ENCODE measurements at places on chromosomes 13 and 19.

DNA sequence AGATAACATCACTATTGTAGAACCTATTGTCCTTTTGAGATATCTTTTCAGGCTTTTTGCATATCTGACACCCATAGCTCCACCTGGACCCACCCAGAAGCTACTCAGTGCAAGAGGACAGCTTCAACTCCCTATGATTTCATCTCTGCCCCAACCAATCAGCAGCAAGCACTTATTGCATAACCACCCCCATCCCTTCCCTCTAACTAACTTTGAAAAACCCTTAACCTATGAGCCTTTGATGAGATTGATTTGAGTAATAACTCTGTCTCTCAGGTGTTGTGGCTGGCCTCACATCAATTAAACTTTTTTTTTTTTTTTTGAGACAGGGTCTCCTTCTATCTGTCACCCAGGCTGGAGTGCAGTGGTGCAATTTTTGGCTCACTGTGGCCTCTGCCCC is 13.4 kb upstream of the MTRF1 start:
- no peak for DNase-seq

- no peak for DNase-seq
Measured at GRCh38 chr13:46908501-46908900, 11.6 kb upstream of the HTR2A start.

GRCh38 chr19:17577457-17578097 is 22.1 kb downstream of the COLGALT1 start:
- no peak for DNase-seq

DNA sequence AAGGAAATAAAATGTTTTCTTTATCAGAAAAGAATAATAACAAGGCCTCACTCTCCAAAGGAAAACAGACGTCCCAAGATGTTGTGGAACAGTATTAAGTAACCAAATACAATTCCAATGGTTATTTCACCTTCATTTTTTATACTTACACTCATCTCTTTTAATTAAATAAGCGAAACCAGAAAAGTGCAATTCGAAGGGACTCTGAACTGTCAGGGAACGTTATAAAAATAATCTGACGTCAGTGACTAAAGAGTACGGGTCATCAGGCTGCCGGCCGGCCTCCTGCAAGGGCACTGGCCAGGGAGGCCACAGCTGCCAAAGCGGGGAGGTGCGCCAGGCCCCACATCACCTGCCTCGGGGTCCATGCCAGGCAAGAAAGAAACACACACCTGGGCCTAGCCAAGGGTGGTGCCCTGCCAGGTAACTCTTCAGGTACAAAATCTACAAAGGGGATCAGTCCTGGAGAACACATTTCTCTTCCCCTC is 61.2 kb downstream of the CDADC1 start:
- DNase-seq, result no peak

DNA sequence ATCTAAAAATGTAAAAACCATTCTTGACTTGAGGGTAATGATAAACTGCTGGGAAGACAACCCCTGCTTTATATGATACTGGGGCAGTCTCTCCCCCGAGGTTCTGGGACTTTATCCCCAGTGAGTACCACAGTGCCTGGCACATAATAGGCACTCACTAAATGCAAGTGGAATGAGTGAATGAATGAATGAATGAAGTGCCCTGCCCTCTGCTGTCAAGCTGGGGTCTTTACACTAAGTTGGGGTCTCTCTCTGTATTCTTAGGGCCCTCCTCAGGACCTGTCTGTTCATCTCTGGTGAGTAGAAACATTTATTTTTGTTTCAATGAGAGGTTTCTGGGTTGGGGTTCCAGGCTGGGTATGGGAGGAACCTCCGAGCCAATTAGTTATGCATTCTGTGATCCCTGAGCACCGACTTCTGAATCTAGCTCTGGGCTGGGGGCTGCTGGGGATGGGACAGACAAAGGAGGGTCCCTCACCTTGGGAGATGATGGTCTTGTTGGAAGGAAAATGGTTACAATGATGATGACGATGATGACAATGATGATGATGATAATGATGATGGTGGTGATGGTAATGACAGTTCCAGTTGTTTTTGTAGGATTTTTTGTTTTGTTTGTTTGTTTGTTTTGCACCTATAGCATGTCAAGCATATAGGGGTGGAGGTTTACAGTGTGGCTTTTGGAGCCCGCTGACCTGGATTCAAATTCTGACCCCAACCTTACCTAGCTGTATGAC is 44.3 kb upstream of the ADGRE1 start:
- no peak for DNase-seq

GRCh38 chr19:47694466-47695273 is 18.6 kb upstream of the EHD2 start:
- DNase-seq, result no peak

GRCh38 chr13:49830721-49831120 is 38.2 kb upstream of the KPNA3 start:
- no peak for DNase-seq

GRCh38 chr19:932648-933552 is 7.1 kb downstream of the ARID3A start:
- no peak for DNase-seq

DNA sequence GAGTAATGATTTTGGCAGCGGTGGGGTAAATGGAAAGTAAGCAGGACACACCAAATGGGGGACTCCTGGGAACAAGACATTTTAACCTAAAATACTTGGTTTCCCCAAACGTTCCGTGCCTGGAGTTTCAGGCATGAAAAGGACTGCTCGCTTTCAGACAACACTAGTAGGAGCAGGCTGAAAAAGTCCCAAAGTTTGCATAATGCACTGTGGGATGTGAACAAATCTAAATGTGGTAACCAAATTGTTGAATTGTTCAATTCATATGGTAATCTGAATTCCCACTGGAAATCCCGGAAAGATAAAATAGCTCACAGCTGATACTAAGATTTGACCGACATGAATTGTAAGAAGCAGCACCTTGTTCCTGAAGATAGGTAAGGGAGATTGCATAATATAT is 467.2 kb upstream of the ARGLU1 start:
- no peak for DNase-seq

DNA sequence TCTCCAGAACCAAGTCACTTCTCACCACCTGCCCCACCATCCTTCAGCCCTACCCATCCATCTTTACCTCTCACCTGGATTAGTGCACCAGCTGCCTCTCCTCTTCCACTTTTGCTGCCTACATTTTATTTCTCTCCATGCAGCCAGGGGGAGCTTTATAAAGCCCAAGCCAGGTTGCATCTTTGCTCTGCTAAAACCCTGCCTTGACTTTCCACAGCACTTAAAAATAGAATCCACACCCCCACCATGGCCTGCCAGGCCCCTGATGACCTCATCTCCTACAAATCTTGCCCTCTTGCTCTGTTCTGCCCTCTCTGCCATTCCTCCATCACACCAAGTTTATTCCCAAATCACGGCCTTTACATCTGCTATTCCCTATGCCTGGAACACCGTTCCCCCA is 1.8 kb downstream of the HOOK2 start:
- no peak for DNase-seq

DNA sequence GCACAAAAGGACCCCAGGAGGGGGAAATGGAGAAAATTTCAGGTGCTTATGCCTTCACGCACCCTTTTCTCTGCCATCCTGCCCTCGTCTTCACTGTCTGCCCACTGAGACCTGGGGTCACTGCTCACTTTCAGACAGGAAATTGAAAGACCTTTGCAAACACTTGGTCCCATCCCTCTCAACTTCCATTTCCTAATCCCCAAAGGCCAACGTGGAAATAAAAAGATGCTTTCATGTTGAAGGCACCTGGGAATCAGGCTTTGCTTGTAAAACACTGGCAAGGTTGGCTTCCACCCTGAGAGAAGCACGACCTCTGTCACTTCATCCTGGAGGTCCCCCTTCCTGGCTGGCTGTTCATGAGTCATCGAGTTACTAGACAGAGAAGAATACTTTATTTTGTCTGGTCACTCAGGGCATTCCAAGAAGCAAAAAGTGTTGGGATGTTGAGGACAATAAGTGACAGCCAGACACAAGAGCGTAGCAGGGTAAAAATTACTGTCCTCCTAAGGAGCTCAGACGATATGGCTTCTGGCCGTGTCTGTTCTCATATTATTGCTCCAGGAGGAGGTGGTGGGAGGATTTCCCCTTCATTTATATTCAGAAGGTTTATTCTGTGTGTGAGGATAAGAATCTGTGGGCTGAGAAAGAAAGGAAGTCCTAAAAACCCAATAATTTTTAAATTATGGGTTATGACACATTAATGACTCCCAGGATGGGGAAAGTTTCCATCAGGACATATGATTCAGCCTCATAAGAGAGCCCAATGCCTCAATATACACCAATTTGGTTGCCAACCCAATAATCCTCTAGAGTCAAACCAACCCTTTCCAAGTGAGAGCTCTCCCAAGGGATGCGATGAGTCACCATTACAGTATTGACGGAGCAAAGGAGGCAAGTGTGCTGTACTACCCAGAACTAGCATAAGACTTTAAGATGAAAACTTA is 409.0 kb downstream of the COG6 start:
- peak; percentile 82 for DNase-seq

GRCh38 chr19:52007806-52008557 is at the start of gene ZNF615:
TSS of gene ZNF615 (minus strand) at chr19:52008211. CDS start at chr19:52003711, 4,500 bp downstream.
- DNase-seq, result peak; percentile 56

DNA sequence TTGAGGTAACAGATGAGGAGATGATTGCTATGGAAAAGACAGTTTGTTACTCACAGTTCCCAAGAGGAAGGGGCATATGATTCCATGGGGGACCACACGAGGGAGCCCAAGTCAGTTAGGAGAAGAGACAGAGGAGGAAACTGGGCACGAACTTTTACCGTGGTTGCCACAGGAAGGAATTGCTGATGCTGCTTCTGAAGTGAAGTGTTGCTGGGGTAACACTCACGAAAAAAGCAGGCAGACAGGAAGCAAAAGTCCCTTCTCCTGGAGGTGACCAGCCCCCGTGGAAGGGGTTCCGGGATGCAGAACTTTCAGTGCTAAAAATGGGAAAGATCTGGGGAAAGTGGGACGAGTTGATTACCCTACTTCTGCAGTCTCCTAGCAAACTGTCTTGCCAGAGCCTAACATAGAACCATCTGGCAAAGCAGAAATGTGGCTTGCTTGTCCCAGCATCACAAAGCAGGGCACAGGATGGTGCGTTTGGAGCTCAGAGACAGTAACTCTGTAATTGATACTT is 35.4 kb upstream of the MAP3K10 start:
- DNase-seq, result no peak

DNA sequence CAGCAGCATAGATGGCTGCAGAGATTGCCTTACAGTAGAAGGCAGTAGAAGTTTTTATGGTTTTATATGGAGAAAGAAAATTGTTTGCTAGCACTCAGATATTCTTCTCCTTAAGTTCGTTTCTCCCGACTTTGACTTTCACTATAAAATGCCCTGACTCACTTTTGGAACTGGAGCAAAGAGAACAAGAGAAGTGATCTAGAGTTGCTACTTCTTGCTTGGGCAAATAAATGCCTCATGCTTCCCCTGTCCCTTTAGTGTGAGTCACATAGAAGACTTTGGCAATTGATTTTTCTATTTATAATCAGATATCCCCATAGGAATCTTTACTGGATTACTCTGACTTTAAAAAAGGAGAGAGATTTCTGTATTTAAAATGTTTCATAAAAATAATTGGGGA is 46.9 kb downstream of the ITGBL1 start:
- DNase-seq, result no peak

DNA sequence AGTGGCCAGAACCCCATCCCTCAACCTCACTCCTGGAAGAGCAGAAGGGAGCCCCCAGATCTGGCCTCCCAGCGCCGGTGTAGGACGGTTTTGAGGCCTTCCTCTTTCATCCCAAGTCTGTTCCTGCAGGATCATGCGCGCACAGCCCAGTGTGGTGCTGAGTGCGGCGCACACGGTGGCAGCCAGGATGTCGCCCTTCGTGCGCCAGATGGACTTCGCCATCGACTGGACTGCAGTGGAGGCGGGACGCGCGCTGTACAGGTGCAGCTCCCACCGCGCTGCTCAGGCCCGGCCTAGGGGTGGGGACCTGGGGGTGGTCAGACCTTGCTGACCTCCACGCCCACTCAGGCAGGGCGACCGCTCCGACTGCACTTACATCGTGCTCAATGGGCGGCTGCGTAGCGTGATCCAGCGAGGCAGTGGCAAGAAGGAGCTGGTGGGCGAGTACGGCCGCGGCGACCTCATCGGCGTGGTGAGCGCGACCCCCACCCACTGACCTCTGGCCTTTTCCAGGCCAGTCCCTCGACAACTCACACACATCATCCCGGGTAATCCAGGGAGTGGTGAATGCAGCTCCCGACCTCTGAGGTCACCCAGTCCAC is 14.8 kb downstream of the PNPLA6 start:
- DNase-seq, result no peak

DNA sequence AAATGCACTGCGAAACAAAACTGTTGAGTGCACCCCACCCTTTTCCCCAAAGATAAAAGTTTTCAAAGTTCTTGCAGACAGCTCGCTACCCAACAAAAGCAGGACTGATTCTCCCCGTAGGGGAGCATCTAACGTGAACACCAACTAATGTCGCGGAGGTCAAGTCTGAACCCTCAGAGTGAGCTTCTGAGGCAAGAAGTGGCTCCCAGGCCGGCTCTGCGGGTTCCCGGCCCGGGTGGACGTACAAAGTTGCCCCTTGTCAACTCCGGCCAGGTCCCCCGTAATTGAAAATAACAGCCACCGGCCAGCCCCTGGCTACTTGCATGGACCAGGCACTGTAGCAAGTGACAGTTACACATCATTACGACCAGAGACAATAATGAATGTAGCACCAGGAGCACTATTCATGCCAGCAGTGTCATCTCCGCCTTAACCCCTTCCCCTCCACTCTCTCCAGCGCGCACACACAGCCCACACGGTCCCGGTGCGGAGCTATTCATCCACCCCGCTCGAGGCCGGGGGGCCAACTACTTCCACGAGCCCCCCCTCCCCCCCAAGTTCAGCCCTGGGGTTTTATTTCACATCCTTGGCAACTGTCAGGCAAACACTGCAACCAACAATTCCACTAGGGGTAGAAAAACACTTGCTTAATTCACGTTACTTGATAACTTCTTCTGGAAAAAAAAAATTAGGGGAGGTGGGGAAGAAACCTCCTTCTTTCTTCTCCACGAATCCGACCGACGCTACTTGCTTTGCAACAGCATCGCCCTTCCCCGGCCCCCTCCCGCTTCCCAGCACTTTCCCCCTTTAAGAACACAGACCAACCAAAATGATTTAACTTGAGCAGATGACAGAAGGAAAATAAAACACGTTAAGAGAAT is 1.2 kb downstream of the KLF12 start:
- no peak for DNase-seq

GRCh38 chr13:33797622-33798021 is 20.3 kb upstream of the RFC3 start:
- no peak for DNase-seq

GRCh38 chr13:85694992-85695391 is 104.2 kb downstream of the SLITRK6 start:
- DNase-seq, result no peak

GRCh38 chr13:63414247-63414646 is 1998.6 kb upstream of the PCDH20 start:
- DNase-seq, result no peak
